WERI-Rb-1 (cell line): ENCODE measurements at places on chromosomes 4 and X.
A peak's percentile ranks its signal among the peaks of the same experiment; 100 is the strongest.

- no peak for DNase-seq
Observed at GRCh38 chrX:132378281-132378680, 110.6 kb downstream of the MBNL3 start.

- DNase-seq, result no peak
Observed at GRCh38 chrX:23263892-23264291, 70.8 kb upstream of the PTCHD1 start.

DNA sequence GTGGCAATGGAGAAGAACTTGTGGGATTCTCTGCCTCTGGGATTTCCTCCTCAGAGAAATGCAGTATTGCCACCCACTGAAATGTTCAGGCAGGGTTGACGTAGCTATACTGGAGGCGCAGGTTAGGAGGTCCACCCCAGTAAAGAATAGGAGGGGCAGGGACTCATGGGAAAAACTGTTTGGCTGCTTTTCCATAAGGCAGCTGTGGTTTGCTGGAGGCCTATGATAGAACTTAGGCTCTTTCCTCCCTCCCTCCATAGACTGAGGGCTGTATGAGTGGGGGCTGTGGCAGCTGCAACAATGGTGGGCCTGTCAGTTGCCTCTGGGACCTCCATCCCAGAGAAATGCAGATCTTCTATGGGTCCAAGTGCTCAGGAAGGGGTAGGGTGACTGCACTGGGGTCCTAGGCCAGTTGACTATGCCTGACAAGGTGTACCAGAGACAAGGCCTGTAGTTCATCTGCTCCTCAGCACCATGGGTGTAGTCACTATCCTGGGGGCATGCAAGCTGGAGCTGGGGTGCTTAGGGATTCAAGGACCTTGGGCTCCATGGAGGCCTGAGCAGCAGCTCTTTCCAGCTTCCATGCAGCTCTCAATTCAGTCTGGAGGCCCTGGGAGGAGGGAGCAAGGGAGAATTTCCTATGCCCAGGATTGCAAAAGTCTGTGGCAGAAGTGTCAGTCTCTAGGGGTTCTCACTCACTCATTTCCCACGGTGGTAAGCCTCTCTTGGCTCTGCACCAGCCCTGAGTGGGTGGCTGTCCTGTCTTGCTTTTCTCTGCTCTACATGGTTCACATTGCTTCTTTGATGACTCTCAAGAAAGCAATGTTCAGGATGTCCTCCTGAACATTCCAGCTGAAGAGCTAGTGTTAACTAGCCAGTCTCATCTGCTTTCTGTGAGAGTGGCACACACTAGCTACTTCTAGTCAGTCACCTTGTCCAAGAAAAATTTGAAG is 353.0 kb downstream of the IDS start:
- DNase-seq, result no peak

- DNase-seq, result no peak
Observed at GRCh38 chrX:121298499-121298898, 251.1 kb downstream of the GLUD2 start.

GRCh38 chr4:66949419-66949818 is 595.9 kb downstream of the CENPC start:
- no peak for DNase-seq

DNA sequence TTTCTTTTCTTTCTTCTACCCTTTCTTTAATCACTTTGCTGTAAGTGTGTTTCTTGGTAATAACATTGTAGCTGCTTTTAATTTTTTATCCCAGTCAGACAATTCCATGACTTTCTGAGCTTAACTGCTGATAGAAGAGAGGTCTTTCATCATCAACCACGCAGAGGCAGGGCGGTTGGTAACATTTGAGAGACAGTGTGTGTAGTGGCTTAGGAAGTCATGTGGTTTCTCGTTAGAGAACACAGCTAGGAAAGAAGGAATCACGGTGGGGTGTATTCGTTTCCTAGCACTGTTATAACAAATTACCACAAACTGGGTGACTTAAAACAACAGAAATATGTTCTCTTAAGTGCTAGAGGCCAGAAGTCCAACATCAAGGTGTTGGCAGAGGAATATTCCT is 11.5 kb downstream of the PRPS2 start:
- DNase-seq, result no peak

DNA sequence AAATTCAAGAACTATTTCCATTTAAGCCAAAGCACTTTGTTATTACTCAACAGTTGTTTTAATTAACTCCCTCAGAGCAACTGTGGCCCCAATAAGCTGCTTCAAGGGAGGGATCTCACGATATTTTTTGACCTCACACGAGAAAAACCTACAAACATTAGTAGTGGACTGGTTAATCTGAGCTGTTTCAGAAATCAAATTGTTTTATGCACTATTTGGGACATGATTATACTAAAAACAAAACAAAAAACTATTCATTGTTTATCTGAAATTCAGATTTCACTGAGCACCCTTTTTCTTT is 74.3 kb downstream of the DCHS2 start:
- no peak for DNase-seq

DNA sequence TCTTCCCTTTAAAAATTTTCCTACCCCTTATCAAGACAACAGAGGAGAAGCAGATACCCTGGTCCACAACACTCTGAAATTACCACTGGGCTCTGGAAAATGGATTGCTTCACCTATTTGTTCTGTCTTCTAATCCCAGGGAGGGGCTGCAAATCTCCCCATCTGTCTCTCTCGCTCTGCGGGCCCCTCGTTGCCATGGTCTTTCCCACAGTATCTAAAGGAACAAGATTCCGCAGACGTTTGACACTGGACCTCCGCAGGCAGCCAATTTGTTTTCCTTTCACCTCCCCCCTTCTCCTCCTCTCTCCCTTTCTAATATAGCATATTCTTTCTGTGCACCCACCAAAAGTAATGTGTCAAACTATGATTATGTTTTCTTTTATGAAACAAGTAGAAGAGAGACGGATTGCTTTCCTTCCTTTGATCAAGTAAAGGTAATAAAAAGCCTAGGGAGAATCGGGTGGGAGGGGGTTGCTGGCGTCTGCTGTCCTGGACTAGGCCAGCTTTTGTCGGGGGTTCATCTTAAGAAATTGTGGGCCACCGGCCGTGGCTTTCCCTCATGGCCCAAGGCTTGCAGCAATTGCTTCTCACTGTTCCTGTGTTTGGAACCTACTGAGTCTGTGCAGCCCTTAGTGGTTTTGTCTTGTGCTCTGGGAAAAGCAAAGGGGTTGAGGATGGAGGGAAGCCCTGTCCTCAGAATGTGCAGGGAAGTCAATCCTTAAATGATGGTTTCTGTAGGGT is 81.0 kb downstream of the MGST2 start:
- peak; percentile 95 for DNase-seq

DNA sequence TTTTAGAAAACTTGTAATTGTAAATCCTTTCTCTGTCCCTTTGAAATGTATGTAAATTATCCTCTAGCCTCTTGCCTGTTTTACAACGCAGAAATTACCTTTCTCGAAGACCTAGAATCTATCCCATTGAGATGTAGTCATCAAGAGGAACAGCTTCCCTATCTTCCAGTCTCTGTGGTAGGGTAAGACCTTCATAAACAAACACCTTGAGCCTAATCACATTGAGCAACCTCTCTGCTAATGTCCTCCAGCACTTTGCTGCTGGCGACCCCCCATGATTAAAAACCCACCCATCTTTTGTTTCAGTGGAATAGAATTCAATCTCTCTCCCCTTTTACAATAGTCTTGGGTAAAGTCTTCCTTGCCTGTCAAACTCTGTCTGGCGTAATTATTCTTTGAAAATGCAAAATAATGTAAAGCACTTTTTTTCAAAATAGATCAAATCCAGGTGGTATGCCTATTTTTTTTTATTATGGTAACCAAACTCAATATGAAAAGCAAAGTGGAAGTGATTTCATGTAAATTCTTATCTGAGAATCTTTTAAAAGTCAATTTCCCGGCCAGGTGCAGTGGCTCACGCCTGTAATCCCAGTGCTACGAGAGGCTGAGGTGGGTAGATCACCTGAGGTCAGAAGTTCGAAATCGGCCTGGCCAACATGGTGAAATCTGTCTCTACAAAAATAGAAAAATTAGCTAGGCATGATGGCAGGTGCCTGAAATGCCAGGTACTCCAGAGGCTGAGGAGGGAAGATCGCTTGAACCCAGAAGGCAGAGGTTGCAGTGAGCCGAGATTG is 237.9 kb downstream of the GRXCR1 start:
- no peak for DNase-seq

DNA sequence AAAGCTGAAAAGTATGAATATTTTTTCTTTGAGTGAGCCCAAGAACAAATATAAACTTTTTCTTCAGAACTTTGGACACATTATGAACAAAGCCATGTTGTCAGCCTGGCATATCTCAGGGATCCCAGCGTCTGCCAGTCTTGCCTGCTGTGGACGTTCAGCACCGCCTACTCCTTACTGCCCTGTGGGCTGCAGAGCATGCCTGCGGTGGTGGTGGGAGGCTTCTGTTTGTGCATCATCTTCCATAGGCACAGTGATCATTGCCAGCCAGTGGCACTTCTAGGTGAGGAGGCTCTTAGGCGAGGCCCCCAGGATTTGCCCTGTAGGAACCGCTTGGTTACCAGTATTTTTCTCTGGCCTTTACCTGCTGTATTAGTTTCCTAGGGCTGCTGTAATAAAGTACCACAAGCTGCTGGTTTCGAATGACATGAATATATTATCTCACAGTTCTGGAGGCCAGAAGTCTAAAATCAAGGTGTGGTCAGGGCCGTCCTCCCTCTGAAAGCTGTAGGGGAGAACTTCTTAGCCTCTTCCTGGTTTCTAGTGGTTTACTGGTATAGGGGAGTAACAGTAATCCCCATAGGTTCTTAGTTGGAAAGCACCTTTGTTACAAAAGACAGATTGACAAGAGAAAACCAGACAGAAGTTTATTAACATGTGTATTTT is 15.4 kb downstream of the ANXA3 start:
- DNase-seq, result no peak

DNA sequence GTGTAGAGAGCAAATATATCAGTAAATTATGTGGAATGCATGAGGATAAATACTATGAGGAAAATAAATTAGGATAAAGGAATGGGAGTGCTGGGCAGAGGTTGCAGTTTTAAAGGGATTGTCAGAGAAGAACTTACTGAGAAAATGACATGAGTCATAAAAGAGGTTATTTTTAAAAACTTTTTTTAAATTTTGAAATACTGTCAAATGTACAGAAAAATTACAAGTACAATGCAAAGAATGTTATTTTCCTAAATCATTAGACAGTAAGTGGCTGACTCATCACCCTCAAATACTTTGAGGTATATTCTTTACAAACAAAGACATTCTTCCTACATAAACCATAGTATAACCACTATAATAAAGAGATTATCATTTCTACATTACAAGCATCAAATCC is 29.8 kb upstream of the H2AZ1 start:
- DNase-seq, result no peak

DNA sequence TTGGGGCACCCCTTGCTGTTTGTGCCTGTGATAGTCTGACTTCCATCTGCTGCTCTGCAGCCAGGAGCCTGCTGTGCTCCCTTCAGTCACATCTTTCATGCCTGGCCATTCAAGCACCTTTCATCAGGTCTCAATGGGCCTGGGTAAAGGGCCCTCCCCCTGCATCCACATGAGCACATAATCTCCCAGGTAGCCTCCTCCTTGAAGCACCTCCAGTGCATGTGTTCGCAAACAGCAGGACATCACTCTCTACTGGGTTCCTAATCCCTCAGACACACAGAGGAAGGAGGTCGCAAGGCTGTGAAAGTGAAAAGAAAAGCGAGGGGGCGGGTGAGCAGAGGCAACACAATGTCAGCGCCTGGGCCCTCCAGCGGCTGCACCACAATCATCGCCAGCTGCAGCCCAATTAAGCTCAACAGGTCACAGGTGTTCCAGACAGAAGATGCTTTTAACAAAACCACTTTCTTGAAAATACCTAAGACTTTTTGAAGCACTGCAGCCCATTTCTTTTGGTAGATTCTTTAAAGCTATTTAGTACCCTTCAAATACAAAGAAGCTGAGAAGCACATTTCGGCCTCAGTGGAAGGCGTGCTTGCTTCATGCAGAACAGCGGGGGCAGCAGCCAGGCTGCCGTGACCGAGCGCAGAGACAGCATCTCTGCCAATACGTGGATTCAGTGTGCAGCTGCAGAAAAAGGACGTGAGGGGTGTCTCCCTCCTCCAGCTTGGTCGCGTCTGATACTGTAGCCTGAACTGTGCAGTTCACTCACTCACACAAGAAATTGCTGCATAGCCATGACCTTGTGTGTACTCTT is 92.2 kb upstream of the SPRY1 start:
- DNase-seq, result peak; percentile 15

DNA sequence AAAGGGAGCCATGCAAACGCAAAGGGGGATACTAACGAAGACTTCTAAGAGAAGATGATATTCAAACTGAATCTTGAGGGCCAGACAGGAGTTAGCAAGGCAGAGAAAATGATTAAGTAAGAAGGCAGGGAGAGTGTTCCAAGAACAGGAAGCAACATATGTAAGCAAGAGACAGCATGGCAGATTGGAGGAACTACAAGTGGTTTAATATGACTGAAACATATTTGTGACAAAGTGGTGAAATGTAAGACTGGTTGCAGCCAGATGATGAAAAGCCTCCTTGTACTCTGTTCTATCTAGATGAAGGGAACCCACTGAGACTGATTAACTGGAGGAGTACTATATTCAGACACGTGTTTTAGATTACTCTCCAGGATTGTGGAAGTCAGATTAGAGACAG is 116.6 kb upstream of the DIAPH2 start:
- no peak for DNase-seq

- DNase-seq, result no peak
Observed at GRCh38 chr4:168837922-168838321, 172.1 kb downstream of the CBR4 start.

- no peak for DNase-seq
Observed at GRCh38 chr4:41748571-41749475, at the start of gene PHOX2B. TSS of gene PHOX2B (minus strand) at chr4:41748725. CDS start at chr4:41748610, 115 bp downstream.

DNA sequence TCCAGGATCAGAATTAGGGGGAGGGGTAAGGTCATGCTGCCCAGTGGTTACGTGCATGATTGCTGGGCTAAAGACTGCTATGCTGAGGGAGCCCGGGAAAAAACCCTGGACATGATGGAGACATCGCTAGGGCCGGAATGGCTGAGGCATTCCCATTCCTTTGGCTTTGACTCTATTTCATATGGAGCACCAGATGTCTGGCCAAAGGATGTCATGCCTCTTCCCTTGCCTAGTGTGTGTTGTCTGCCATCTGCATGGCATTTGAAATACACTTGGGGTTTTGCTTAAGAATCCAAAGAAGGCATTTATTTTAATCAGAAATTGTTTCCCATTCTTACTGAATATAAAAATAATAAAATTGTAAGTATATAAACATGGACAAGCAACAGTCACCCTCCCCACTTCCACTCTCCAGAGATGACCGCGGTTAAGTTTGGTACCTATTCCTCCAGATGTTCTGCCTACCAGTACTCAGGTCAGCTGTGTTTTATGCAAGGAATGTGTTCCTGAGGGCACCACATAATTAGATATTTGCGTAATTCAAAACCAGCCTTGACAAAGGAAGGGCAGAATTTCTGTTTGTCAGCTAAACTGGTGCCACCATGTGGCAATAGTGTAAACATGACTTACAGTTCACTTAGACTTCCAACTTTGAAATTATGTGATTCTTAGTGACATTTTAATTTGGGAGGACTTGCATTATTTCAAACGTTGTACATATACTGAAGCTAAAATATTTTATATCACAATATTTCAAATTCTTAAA is 105.9 kb downstream of the CT47B1 start:
- DNase-seq, result no peak

GRCh38 chrX:123993326-123993725 is 31.8 kb downstream of the STAG2 start:
- no peak for DNase-seq
